Stimulated activated CD4-positive, alpha-beta T cell treated with anti-CD3 and anti-CD28 coated beads, Interleukin-12 subunit alpha, Interleukin-12 subunit beta, amount 100 ng/mL, for 4 hours (primary cell): ENCODE measurements at places on chromosomes 13 and 19.
A peak's percentile ranks its signal among the peaks of the same experiment; 100 is the strongest.

DNA sequence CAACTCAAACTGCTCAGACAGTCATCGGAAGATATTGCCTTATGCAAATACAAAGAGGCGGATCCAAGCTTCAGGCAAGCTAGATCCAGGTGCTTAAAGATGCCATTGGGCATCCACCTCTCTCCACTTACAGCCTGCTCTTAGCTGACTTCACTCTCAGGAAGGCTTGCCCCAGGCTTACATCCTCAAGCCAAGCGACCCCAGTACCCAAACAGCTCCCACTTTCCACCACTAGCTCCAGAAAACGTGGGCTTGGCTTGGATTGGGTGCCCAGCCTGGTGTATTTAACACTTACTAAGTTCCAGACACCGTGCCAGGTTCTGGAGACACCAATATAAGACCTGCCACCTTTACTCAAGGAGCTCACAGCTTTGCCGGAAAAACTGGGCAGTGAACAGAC is 142.1 kb upstream of the VSTM2B start:
- DNase-seq: no peak

- DNase-seq: no peak
Measured at GRCh38 chr13:26989261-26989956, 182.2 kb downstream of the USP12 start.

DNA sequence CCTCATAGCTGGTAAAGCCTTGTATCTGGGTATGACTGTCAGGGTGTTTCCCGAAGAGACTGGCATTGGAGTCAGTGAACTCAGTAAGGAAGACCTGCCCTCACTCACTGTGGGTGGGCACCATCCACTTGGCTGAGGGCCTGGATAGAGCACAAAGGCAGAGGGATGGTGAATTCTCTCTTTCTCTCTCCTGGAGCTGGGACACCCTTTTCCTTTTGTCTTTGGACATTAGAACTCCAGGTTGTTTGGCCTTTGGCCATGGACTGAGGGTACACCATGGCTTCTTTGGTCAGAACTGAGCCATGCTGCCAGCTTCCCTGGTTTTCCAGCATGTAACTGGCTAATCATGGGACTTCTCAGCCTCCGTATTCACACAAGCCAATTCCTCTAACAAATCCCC is 4.6 kb upstream of the CEACAM1 start:
- DNase-seq: no peak

DNA sequence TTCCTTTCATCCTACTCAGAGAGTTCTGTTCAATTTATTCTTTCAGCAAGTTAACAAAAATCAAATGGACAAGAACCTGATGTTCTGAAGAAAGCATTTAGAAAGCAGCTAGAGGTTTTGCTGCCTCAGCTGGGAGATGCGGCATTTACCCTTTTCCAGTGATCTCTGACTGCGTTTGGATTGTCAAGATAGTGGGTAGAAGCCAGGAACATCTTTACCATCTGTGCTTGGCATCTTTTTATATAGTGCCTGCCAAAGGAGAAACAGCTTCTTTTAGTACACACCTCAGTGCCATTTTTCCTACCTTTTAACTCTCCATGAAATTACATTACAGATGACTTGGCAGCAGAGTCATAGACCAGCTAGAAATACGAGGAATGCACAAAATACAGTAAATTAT is 680.8 kb downstream of the SLITRK1 start:
- DNase-seq: no peak

DNA sequence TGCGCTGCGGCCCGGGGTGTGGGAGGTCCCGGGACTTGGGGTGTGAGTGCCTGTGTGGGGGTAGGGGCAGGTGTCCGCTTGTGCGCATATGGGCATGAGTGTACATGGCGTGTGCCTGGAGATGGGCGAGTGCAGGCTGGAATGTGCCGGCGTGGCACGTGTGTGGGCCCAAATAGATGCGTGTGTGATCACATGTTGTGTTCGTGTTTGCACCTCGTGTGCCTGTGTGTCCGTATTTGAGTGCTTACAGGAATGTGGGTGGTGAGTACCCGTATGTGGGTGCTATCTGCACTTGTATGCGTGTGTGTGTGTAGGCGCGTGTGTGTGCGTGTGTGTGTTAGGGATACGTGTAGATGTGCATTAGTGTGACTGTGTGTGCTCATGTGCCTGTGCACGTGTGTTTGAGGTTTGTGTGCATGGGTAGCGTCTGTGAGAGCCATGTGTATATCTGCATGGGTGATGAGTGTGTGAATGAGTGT is 3.4 kb downstream of the ZNF536 start:
- no peak for DNase-seq

DNA sequence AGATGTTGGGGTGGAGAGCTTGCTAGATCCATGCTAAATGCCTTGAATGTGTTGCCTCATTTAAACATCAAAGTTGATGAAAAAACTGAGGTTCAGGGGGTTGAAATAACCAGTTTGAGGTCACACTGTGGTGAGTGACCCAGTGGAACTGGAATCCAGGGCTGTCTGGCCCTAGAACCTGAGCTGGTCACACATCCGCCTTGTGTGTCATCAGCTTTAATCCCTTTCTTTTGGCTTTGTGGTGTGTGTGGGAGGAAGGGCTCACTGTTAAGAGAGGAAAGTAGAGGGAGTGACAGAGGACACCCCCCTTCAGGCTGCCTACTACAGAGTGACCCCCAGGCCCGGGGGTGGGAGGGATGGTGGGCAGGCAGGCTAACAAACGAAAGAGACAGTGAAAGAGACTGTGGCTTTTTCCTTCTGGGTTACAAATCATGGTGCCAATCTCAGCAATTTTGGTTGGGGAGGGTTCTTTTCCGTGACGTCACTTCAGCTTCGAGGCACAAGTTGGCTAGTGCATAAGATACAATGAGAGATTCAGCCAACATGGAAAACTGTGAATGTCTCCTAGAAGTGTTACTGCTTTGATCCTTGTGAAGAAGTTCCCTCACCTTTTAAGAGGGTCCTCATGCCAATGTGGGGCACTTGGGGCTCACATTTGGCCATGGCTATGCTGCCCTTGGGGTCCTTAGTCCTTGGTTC is 164.9 kb downstream of the DLEU7 start:
- DNase-seq: no peak

DNA sequence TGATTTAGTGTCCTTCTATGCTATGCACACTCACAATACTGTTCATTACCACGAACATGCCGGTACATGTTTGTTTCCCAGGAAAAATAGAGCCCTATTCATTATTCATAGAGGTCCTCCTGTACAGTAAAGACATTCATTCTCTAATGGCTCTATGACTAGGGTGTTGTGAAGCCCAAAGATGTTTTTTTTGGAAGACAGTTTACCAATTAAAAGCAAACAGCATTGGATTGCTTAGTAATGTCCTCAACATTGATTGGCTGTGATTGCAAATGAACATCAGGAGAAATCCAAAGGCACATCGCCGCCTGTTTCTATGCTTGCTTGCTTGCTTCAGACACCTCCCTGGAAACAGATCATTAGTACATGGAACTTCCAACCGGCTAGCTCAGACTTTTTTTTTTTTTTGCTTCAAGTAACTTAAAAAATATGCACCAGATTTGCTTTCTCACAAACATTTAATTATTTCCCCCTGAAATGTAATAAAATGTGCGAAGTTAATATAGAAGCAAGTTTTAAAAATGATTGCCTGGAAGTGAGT is 8.8 kb upstream of the GPC6 start:
- DNase-seq: no peak

DNA sequence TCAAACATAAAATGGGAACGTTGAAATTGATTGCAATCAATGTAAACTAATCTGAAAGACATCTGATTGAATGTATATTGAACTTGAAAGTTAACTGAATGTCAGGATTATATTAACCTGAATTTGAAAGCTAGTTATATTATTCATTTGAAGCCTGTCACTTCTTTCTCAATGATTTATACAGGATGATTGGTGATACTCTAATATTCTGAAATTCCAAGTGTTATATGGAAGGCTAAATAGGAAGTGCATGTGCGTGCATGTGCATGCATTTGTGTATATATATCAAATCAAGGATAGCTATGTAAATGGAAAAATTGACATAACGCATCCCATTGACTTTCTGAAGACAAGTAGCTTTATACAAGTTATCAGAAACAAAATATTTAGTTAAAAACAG is 143.3 kb downstream of the LMO7 start:
- no peak for DNase-seq

DNA sequence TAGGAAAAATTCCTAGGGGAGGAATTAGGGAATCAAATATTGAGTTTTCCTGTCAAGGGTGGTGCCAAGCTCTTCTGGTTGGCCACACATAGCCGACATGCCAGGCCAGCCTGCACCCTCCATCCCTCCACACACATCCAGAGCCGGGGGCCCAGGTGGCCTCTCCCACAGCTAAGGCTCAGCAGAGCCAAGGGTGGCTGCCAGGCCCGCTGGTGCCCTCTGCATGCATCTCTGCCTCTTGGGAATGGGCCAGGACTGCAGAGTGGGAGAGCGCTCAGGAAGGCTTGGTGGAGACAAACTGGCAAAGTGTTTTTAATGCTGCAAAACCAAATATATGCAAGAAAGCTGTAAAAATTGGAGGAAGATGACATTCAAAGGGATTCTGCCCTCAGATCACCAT is 42.7 kb upstream of the GAS6 start:
- DNase-seq: no peak

- DNase-seq: peak; percentile 90
Measured at GRCh38 chr19:18683109-18683957, at the start of gene CRTC1. CRTC1 (plus strand) TSS chr19:18683680; CDS start chr19:18683703, 23 bp downstream.

GRCh38 chr13:26051231-26051656 is 572 bp downstream of the SHISA2 start:
- DNase-seq: no peak

GRCh38 chr13:79477968-79478367 is 3.0 kb upstream of the NDFIP2 start:
- DNase-seq: no peak

DNA sequence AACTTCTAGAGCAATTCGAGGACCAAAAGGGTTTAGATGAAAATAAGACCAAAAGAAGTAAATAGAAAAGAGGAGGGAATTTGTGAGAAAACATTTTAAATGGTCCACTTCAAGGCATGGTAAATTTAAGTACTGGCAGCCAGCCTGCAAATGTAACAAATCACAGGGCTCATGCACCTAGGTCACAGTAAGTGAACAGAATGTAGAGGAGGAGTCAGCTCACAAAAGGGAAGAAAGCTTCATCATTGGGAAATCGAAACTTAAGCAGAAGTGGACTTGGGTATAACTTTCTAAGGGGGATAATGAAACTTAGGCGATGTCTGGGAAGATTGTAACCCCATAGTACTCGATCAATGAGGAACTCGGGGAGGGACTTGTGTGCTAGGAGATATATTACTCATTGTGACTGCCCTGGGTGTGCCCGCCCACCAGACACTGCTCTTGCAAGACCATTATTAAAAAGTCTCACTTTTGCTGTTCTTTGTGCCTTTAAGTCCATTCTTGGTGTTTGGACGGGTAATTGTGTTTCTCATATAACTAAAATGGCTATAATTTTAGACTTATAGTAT is 1053.6 kb upstream of the MIR17HG start:
- DNase-seq: no peak

DNA sequence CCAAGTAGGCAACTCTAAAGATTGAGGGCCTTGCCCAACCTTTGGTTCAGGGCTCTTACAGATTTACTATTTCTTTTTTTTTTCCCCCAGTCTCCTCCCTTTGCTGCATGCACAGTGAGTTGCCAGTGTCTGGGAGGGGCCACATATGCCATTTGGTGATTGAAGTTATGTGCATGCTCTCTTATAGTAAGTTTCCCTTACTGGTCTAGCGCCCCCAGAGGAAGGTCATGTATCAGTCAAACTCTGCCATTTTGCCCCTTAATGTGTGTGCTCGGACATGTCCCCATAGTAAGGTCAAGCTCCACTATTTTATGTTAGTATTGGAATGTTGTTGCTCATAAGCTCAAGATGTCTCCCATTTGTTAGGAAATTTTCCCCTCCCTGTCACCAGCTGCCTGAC is 1138.0 kb upstream of the SLC10A2 start:
- no peak for DNase-seq

GRCh38 chr13:32036126-32036695 is 4.6 kb downstream of the FRY start:
- no peak for DNase-seq

DNA sequence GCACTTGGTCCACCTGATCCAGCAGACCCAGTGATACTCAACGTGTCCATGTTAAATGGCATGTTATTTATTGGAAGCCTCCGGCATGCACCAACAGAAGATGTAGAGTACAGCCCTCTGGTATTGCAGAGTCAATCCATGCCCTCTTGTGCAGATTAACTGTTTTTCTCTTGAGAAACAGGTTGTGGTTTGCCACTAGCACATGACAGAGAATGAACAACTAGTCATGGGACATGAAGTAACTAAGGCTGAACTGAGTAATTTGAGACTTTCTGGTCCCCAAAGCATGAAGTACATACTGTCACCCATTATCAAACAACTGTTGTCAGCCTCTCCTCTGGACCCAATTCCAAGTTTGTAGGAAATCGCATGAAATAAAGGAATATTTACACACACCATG is 3.2 kb downstream of the ZNF562 start:
- no peak for DNase-seq

GRCh38 chr13:44936246-44936645 is 53.0 kb downstream of the NUFIP1 start:
- DNase-seq: no peak

DNA sequence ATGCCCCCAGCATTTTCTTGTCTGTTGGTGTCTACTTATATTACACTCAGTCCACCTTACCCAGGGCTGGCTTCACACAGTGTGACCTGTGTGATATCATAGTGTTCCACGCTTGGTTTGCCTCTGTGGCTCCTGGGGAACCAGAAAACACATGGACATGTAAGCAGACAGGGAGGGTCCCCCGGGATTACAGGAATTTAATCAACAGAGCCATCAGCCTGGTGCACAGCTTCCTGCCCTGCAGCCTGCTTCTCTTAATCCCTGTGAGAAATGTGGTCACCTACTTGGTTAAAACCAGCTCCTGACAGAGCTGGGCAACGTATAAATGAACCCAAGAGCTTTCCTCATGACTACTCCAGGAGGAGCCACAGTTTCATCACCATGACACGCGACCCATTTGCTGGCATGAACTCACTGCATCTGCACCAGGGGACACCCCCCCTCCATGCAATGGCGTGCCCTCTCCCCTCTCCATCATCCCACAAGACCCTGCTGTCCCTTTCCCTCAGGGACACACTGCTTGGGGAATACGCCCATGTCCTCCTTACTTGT is 152.1 kb downstream of the UQCRFS1 start:
- DNase-seq: no peak

GRCh38 chr19:3131168-3131567 is 4.7 kb upstream of the GNA15 start:
- no peak for DNase-seq

- DNase-seq: no peak
Measured at GRCh38 chr19:55702131-55702627, 27.2 kb downstream of the EPN1 start.

GRCh38 chr13:27176470-27177410 is 5.1 kb upstream of the USP12 start:
- no peak for DNase-seq
